ENCODE measurements at places on chromosomes 3 and 15.

DNA sequence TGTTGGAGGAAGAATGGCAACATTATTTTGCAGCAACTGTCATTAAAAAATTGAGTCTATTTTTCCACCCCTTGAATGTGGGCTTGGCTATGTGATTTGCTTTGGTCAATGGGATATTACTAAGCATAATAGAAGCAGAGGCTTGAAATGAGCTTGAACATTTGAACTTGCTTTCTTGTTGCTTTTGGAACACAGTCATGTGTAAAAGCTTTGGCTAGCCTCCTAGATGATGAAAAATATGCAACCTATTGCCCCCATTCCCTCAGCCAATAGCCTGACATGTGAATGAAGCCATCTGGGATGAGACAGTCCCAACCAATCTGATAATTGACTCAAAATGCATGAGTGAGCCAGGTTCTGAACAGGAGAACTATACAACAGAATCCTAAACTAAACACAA lies 78.4 kb downstream of the PLSCR2 start:
- no peak for DNase-seq

GRCh38 chr15:66824424-66824823 lies 122.4 kb downstream of the SMAD6 start:
- no peak for DNase-seq

DNA sequence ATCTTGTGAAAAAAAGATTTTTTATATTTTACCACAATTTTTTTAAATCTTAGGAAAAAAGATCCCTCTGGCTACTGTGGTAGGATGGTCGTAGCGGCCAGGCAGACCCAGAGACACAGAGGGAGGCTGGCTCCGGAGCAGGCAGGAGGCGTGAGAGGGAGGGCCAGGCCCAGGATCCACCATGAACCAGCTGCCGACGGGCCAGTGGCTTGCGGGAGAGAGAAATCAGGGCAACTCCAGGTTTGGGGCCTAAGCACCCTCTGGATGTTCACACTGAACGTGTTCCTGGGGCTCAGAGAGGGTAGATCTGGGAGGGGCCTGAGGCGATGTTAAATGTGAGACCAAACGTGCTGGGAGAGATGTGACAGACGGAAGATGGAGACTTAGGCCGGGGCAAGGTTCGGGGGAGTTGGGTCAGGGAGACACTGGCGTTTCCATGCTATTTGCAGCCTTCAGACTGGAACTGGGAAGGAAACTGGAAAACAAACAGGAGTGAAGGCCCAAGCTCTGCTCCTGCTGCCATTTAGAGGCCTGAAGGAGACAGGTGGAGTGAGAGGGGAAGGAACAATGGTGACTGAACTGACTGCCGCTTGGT lies 1.6 kb upstream of the VILL start:
- no peak for DNase-seq

- DNase-seq, result no peak
Measured at GRCh38 chr3:140166861-140167599, 232.0 kb downstream of the CLSTN2 start.

GRCh38 chr3:111717601-111718000 lies 122.5 kb upstream of the ZBED2 start:
- DNase-seq, result peak; percentile 75

DNA sequence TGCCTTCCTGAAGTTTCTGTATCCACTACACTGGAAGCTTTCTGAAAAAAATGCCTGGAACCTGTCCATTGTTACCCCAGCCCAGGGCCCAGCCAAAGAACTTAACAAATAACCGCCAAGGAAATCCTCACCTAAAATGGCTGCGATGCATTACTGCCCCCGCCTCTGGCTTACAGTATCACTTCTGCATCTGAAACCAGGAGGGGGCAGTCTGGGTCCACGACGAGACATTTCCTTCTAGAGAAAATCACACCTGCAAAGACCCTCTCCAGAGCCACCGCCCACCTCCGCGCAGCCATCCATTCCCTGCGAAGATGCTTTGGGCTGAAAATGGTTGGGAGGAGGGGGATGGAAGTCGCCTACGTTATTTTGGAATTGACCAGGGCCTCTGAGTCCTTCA lies 22.4 kb upstream of the CELF6 start:
- no peak for DNase-seq

- no peak for DNase-seq
Measured at GRCh38 chr3:108024146-108024850, 66.5 kb downstream of the CD47 start.

DNA sequence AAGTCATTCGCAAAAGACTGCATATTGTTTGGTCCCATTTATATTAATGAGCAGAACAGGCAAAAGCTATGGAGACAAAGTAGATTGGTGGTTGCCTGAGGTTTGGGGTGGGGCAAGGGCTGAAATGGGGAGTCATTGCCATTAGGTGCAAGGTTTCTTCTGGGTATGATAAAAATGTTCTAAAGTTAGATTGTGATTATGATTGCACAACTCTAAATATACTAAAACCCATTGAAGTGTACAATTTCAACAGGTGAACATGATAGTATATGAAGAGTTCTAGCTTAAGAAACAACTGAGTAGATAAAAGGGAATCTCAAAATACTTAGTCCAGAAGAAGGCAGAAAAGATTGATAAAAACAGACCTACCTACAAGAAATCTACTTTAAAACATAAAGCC lies 56.7 kb downstream of the PAK2 start:
- DNase-seq, result no peak

- DNase-seq, result no peak
Measured at GRCh38 chr3:116947148-116947547, 237.6 kb downstream of the TUSC7 start.

- no peak for DNase-seq
Measured at GRCh38 chr15:62648954-62649353, 393.6 kb upstream of the TPM1 start.

- DNase-seq, result peak; percentile 40
Measured at GRCh38 chr15:98803228-98804056, 155.1 kb downstream of the IGF1R start.

DNA sequence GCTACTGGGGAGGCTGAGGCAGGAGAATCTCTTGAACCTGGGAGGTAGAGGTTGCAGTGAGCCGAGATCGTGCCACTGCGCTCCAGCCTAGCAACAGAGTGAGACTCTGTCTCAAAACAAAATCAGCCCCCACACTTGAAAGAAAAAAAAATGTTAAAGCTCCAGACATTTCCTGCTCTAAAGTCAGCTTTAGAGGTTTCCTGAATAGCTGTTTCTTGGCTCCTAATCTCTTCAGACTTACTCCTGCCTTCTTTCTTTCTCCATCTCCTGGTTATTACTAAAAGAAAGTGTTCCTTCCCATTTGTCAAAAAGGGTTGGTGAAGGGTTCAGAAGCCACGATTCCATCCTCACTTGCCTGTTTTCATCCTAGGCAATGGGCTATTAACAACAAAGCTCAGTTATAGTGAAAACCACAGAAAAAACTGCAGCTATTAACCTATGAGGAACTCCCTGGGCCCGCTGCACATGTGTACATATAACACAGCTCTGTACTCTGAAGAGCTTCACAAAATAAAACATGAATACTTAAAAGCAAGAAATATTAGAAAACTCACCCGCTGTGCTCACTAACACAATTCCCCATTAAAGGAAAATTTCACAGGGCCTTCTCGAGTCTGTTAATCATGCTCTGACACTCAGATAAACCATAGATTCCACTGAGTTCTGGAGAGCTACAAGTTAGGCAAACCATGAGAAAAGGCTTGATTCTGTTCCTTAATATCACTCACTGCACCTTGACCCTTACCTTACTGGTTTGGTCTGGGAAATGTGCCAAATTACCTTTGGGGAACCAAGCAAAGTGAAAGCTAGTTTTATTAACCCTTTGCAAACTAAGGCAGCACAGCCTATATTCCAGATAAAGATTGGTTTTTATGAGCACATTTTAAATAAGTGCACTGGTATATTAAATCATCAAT lies 89.9 kb upstream of the TSPAN3 start:
- DNase-seq, result no peak

DNA sequence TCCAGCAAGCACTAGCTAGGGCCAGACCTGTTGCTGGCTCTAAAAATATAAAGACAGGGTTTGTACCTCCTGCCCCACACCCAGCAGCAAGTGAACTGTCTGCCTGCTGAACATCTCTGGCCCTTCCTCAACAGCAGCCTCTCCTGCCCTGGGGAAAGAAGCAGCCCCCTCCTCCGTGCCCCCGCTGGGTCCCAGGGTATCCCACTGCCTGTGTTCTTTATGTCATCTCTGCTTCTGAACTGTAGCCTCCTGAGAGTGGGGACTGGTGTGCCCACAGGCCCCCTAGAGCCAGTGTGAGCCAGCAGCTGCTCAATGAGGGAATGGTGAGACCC lies 54.5 kb downstream of the ACAD9 start:
- no peak for DNase-seq

GRCh38 chr3:72382460-72382859 lies 465.8 kb downstream of the SHQ1 start:
- DNase-seq, result no peak

DNA sequence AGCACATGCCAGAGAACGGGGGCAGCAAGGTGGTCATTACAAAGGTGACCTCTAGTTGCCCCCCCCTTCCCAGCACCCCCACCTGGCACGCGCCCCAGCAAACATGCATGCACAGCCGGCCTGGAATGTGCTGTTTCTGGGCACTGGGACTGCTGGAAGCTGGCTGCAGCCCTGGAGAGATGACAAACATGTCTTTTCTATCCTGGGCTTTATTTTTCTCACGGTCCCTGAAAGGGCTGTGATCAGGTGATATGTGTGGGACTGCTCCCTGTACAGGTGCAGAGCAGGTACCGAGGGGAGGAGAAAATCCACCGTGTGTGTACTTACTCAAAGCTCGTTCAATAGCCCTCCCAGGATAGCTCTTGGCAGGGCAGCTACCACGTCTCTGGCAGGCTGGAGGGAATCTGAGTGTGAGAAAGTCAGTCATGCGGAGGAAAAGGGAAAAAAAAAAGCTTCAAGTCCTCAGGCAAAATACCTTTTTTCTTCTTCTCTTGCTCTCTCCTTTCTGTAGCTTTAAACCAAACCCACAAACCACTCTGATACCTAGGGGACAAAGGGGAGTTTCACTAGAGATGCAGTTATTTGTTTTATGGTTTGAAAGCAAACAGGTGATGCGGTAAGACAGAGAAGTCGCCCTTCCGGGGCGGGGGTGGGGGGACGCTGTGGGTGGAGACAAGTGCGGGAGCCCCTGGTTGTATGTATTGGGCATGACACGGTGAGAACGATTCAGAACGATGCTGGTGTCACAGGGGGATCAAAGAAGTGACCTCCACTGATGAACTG lies 5.0 kb upstream of the HES1 start:
- no peak for DNase-seq

DNA sequence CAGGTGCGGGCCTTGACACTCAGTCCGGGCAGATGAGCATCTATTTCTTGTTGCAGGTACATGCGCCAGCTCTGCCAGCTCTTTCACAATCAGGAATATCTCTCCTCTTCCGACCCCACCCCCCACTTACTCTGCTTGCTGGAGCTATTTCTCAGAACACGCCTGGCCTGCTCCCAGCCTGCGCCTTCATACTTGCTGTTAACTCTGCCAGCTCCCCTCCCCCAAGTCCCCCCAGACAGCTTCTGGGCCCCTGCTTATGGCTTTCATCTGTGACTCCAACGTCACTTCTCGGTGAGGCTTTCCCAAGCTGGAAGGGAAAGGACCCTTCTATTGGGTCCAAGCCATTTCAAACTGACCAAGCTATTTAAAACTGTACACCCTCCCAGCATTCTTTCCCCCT lies 15.2 kb downstream of the MAGEF1 start:
- DNase-seq, result no peak

- DNase-seq, result no peak
Measured at GRCh38 chr3:125002414-125003368, 53.1 kb downstream of the HEG1 start.

- no peak for DNase-seq
Measured at GRCh38 chr3:89278302-89279025, 171.0 kb downstream of the EPHA3 start.

- DNase-seq, result no peak
Measured at GRCh38 chr3:144358191-144358590, 386.6 kb downstream of the DIPK2A start.

DNA sequence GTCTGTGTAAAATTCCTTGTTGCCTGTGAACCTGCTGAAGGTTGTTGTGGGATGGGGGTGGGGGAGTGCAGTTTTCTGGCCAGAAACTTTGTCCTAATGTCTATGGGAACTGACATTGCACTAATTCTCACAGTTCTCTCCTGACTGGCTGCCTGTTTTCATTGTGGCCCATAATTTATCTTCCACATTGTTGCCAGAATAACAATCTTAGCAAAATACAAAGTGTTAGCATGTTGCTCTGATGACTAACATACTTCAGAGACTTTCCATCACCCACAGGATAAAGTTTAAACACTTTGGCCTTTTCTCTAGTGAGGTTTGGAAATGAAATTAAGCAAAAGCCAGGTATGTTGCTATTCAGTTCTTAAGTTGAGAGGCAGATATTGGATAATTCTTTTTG lies 81.4 kb upstream of the TBC1D5 start:
- no peak for DNase-seq

- no peak for DNase-seq
Measured at GRCh38 chr15:31338879-31339557, 12.4 kb downstream of the KLF13 start.

DNA sequence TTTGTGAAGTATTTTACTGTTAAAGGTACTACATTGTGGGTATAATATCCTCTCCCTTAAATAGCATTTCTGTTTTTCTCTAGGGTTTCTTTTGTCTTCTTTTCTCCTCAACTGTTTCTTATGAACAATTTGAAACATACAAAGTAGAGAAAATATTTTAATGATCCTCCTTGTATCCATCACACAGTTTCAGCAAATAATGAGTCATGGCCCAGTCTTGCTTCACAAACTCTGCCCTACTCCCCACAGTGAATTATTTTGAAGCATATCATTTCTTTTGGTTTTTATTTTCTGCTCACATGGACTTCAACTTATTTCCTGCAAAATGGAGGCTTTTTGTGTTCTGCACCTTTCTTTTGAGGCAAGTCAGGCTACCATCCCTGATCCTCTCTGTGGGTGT lies 6.1 kb upstream of the SCAANT1 start:
- DNase-seq, result no peak

DNA sequence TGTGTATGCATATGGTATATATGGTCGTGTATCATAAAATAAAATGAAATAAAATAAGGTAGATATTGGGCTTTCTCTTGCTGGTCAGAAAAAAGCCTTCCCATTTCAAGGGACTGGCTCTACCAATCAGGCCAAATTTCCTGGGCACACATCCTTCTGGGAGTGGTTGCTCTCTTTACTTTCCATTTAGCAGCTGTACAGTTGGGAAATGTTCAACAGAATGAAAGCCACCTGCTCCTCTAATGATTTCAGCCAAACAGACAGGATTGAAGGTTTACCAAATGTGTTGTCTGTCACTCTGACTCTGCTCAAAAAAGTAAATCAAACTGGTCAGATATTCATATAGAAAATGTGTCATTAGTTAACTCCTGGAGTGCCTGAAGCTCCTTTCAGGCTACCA lies 380.4 kb downstream of the ROBO2 start:
- DNase-seq, result no peak

GRCh38 chr3:82202269-82202668 lies 440.8 kb upstream of the GBE1 start:
- DNase-seq, result no peak

GRCh38 chr3:171282041-171282440 lies 178.2 kb downstream of the TNIK start:
- no peak for DNase-seq
